Suppressor macrophage treated with lipopolysaccharide for 1 hour (primary cell): ENCODE measurements at places on chromosomes 12 and 14.
A peak's percentile ranks its signal among the peaks of the same experiment; 100 is the strongest.

DNA sequence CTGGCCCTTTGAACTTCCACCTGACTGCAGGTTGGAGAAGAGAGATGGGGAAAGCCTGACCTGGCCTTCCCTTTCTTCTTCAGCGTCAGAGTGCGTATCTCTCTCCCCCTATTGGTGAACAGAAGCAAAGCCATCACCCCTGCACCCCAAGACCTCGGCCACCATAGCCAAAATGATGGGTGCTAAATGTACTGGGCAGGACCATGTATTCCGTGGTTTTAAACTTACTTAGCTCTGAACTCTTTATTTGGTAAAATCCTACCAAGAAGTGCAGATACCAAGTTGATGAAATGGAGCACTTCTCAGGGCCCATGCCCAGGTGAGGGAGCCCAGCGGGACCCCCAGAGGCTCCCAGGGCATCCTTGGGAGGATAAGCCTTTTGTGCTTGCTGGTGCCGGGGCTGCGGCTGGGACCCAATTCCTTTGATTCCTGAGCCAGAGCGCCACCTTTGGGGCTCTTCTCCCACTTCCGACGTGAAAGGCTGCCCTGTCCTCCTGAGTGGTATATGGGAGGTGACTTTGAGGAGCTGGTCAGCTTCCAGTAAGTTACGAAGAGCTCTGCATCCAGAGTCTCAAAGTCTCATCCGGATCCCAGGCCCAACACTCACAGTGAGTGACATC is 9.4 kb downstream of the CCND2 start:
- DNase-seq: no peak

- DNase-seq: no peak
Measured at GRCh38 chr14:104464907-104465306, 114.7 kb upstream of the C14orf180 start.

- DNase-seq: no peak
Measured at GRCh38 chr14:78131616-78132015, 38.6 kb upstream of the NRXN3 start.

DNA sequence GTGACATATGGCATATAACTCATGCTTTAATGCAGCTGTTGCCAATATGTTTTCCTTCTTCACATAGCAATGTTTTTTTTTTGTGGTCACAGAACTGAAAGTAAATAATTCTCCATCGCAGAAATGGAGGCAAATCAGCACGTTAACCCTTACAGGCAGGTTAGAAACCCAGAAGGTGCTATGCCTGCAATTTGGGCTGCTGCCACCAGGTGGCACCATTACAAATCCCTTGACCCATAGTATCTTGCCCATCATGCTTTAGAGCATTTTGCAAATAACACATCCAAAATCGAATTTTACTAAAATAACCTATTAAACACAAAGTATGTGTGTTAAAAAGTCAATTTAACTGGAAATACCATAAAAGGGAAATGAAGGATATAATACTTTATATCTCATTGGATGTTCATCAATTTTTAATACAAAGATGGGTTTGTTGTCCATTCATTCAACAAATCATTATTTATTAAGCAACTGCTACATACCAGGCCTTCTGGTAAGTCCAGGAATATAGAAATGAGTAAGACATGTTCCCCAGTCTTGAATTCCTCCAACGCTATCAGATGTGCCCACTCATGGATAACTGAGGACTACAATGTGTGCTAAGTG is 340.1 kb downstream of the GLT1D1 start:
- DNase-seq: peak; percentile 24

GRCh38 chr14:72651081-72651480 is 242.8 kb downstream of the DPF3 start:
- DNase-seq: no peak
